ENCODE measurements at places on chromosomes 1 and 21.
A peak's percentile ranks its signal among the peaks of the same experiment; 100 is the strongest.

DNA sequence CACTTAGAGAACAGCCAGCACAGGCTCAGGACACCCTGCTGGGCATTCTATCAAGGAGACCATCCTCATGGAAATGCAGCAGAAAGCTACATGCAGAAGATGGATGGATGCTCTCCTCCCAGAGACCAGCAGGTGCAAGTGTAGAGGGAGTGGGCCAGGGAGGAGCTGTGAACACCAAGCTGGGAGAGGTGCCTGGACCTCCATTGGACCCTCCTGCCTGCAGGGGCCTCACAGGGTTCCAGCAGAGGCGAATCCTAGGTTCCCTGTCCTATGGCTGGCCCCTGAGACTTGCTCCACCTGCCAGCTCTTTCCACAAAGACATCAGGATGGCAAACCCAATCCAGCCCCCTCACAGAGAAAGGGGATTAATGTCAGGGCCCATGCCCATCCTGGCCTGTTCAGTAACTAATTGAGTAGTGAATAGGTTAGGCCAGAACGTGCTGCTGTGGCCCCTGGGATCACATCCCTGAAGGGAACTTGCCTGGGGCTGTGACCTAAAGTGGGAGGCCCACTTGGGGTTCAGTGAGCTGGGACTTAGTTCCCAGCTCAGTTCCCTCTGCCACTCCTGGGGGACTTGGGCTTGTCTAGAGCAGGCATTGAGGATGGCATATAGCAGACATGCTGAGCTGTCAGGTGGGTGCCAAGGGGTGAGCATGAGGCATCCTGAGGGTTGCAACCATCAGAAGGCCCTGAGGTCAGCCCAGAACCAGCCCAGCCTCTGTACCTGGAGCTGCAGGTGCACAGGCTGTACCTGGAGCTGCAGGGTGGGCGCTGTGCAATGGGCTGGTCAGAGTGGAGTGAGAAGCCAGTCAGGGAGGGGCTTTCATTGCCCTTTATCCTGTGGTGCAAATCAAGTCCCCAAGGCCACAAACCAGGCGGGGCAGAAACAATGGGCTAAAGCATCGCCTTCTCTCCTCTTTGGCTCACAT lies 22.9 kb upstream of the ZNF678 start:
- DNase-seq: no peak

DNA sequence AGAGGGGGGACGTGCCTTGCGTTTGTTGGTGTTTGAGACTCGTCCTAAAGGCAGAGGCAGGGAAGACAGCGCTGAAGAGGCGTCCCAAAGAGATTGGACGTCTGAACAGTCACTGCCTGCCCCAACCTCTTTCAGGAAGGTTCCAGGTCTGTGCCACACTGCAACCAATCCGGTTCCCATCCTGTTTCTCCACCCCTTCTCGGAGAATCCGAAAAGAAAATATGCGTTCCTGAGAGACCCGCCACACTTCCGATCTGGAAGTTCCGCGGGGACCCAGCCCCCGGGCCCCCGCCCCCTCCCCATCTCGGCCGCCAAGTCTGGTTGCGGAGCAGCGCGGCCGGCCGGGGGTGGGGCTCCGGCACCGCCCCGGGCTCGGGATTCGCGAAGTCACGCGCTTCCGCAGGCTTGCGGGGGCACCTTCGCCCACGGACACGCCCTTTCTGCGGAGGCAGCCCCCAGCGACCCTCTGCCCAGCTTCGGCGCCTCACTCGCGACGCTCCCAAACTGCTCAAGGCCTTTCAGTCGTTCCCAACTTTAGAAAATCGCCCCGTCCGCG lies 124.5 kb upstream of the DPYD start:
- peak; percentile 47 for DNase-seq

- peak; percentile 65 for DNase-seq
Measured at GRCh38 chr1:26597629-26598039, 68.1 kb downstream of the RPS6KA1 start.

DNA sequence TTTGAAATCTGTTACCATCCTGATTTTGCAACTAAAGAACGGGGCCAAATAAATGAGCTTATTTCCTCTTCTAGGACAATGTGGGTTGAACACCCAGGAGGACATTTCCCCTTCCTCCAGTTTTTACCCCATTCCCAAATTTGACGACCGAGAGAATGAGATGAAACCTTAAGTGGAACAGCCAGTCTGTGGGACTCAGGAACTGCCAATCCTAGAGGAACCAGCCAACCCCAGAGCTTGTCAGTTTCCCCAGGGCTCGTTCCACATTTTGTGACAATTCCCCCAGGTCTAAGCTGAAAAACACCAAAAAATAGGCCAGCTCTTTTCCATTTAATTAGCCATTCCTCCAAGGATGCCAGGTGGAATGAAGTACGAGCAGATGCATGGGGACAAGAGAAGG lies 21.3 kb upstream of the MAPKAPK2 start:
- DNase-seq: no peak

DNA sequence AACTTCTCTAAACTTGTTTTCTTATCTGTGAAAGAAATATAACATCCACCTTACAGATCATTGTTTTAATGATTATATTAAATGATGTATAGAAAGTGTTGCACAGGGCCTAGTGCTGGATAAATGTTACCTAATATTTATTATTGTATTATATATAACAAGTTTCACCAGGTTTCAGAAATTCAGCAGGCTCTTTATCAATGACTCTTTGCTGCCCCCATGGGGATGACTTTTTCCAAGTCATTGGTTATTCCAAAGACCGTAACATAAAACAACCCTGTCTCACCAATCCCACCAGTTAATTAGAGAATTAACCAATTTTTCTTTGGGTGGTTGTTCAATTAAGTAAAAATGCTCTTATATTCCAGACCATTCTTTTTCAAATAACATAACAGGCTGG lies 7.3 kb upstream of the DEDD start:
- peak; percentile 41 for DNase-seq

GRCh38 chr1:33758698-33759097 lies 105.2 kb upstream of the HMGB4 start:
- no peak for DNase-seq

DNA sequence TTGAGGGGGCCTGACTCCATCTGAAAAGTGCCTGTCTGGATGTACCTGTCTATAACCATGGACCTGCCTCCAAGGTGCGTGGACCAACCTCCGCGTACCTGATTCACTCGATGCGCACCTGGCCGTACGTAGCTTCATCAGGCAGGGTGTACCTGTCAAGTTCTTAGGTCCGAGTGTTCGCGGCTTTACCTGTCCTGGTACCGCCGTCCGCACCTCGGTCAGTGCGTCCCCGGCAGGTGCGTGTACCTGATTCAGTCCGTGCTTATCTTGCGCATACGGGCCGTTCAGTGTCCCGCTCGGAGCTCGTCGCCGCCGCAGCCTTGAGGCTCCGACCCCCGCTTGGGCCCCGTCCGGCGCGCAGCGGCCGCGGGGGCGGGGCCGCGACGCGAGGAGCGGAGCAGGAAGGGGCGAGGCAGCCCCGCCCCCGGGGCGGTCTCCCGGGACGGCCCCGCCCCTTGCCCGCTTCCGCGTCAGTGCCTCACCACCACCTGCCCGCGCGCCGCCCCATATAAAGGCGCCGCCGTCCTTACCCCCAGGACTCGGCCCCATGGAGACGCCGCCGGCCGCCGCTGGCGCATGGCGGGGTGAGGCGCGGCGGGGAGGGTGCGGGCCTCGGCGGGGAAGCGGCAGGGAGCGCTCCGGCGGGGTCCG lies at the start of gene ZC3H12A:
TSS of gene ZC3H12A (plus strand) at position 535 of the 651 bp plus-strand sequence. CDS start 917 bp downstream, outside the sequence.
- peak; percentile 91 for DNase-seq

- no peak for DNase-seq
Measured at GRCh38 chr1:42057800-42058199, 95.4 kb upstream of the GUCA2B start.

GRCh38 chr1:51524817-51525216 lies 5.8 kb upstream of the EPS15 start:
- DNase-seq: no peak

DNA sequence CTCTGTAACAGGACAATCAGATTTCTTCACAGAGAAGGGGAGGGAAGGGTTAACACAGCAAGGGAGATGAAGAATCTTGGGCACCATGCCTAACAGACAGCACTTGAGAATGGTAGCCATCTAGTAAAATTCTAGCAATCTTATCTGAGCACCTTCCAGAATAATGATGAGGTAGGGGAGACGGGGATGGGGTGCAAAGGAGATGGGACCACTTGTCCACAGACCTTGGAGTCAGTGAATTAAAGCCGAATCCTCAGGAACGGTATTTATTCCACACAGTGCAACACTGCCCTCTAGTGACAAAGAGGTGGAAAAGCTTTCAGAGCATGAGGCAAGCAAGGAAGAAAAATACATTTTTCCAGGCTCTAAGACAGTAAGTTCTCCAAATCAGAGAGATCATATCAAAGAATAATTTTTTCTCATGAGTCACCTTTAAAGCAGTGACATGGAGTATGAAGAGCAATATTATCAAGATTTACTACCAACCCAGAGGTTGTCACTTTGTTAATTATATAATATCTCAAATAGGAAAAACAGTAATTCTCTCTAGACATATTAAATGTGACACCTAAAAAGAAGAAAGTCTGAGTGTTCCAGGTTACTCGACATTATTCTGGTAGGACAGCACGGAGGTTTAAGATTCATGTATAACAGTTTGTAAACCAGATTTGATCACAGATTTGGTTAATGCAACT lies 43.3 kb upstream of the LPAR3 start:
- peak; percentile 69 for DNase-seq

DNA sequence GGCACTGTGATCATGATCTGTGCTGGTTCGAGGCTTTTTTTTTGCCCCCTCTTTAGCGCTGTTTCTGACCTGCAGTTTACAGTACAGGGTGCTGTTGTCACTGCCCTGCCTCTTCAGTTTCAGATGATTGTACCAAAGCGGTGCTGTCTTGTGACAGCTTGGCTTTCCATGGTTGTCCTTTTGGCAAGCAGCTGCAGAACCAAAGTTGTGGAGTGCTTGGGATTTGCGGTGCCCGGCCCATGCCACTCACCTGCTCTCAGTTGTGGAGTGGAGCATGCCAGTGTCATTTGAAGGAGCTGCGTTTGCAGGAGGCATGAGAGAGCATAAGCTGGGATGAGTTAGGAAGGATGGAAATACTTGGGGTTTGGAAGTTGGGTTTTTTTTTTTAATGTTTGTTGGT lies 48.4 kb downstream of the DOP1B start:
- no peak for DNase-seq

DNA sequence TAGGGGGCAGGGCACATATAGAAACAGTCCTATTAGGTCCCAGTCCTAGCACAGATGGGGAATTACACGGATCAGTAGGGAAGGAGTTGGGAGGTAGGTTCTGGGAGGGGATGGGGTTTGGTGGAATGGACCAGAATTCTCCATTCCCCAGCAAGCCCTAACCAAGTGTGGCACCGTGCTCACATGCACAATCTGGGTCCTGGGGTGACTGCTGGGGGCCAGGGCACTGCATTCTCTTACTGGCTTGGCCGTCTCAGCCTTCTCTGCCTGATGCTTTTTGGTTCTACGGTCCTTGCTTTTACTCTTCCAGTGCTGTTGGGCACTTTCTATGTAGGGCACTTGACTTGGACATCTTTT lies 53.9 kb downstream of the NENF start:
- DNase-seq: no peak

DNA sequence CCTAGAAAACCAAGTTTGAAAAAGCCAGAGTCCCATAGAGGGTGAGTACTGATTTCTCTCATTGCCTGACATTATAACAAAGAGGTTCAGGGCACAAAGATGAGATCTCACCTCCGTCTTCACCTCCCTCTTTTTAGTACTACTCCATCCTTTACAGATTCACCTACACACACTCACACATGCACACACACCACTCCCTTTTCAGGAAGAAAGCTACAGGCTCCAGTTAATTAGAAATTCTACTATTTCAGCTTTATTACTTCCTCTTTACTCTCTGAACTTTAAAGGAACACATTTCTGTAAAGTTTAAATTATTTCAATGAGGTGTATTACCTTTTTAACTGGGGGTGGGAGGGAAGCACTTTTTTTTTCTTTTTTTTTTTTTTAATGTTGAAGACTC lies 59.6 kb upstream of the PRDX6 start:
- no peak for DNase-seq

- DNase-seq: no peak
Measured at GRCh38 chr1:12617511-12617900, 504 bp downstream of the DHRS3 start.

DNA sequence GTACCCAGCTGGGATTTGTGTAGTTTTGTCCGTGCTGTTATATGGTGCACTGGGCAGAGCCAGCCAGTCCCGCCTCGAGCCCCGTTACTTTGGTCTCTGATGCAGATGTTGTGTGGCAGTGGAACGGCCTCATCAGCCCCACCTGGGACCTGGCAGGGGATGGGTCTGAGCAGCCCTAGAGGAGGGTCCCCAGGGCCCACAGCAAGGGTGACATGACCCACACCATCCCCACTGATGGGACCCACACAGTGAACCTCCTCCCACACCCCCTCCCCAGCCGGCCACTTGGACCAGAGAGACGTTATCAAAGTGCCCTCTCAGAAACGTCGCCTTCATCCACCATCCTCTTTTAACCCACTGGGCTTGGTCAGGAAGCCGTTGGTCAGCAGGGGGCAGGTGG lies 42.0 kb upstream of the PCBP3 start:
- no peak for DNase-seq

DNA sequence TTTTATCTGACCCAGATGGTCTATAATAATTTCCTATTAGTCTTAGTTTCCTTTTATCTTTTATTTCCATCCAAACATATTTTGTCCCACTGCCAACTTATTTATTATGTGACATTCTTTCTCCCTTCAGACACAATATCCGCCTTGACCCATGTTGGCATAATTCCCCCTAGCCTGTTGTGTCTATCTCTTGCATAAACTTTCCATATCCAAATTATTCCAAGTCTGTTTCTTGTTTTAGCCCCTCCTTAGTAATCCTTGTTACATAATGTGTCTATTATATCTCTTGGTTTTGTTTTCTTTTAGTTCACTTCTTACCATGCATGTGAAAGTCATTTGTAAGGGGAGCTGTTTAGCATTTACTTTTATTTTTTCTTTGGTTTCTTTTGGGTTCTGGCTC lies 81.6 kb upstream of the CACHD1 start:
- no peak for DNase-seq

DNA sequence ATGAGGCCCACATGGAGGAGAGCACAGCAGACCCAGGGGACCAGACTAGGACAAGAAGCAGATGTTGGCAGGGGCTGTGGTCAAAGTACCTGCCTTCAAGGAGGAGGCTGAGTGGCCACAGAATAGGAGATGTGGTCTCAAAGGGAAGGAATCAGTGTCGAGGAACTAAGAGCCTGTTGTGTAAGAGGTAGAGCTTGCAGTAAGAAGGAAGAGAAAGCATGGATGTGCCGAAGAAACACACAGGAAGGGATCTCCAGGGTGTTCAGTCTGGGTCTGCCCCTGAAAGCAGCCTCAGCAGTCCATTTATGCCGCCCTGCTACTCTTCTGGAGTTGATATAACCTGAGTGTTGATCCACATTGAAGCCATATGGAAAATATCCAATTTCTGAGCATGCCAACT lies 83.9 kb downstream of the NID1 start:
- no peak for DNase-seq

GRCh38 chr1:55284856-55285255 lies 69.7 kb upstream of the USP24 start:
- peak; percentile 57 for DNase-seq

- DNase-seq: no peak
Measured at GRCh38 chr1:225565847-225566246, 87.1 kb downstream of the ENAH start.

DNA sequence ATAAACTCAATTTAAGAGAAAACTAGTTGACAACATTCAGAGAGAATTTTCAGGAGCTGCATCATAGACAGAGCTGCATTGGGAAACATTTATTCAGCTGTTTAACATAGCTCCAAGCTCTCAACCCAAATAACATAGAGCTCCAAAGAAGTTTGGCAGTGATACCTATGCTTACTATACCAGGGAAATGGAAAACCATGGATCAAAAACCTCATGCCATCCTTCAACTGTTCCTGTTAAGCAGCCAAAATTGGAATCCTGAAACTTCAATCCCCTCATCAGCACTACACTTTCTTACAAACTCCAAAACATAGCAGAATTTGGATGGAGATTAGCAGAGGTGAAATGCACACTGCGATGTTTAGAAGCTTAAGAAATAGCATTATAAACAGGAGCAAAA lies 164.4 kb downstream of the USH2A start:
- DNase-seq: no peak

Data from EL (cell line).